Stimulated activated memory B cell treated with anti-CD40 and anti-IgM and Interleukin-4, amounts not matched to agents 10 μg/mL and 1 μg/mL and 100 μg/mL, for 72 hours (primary cell): ENCODE measurements at places on chromosomes 11 and 22.

DNA sequence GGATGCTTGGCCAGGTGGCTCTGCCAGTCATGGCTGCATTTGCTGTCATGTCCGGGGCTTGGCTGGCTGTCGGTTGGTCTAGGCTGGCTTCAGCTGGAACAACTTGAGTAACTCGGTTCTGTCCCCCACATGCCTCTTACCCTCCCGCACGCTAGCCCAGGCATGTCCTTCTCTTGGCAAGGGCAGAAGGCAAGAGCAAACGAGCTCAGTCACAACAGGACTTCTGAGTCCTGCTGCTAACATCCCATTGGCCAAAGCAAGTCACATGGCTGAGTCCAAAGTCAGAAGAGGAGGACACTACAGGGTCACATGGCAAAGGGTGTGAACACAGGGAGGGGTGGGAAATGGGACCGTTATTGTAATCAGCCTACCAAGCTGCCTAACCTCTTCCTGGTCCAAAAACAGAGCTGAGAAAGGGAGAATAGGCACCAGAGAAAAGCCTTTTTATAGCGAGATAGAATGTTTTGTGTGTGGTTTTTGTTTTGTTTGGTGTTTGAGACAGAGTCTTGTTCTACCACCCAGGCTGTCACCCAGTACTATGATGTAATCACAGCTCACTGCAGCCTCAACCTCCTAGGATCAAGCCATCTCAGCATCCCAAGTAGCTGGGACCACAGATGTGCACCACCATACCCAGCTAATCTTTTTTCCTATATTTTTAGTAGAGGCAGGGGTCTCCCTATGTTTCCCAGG is 81.9 kb downstream of the MN1 start:
- H3K4me3 ChIP-seq: no peak overlapping the region
- no peaks in the 10 kb centered on the region for H3K36me3 ChIP-seq
- no peaks in the 10 kb centered on the region for H3K4me1 ChIP-seq
- no peak for ATAC-seq

- peaks cover 82% of the 10 kb centered on the region for H3K36me3 ChIP-seq
- no peaks in the 10 kb centered on the region for H3K4me1 ChIP-seq
- no peaks in the 10 kb centered on the region for H3K27me3 ChIP-seq
Observed at GRCh38 chr11:43819926-43820325, 60.7 kb upstream of the ALKBH3 start.

GRCh38 chr22:31179345-31179744 is 19.4 kb downstream of the RNF185 start:
- no peaks in the 10 kb centered on the region for H3K27me3 ChIP-seq
- H3K4me1 ChIP-seq: peaks cover 9% of the 10 kb centered on the region
- H3K4me3 ChIP-seq: no peak overlapping the region

GRCh38 chr22:40021401-40022000 is 26.7 kb downstream of the FAM83F start:
- peaks cover 13% of the 10 kb centered on the region for H3K27me3 ChIP-seq
- H3K27ac ChIP-seq: no peak overlapping the region
- no peak overlapping the region for H3K4me3 ChIP-seq
- ATAC-seq: no peak
- peaks cover 13% of the 10 kb centered on the region for H3K4me1 ChIP-seq
- no peaks in the 10 kb centered on the region for H3K36me3 ChIP-seq

DNA sequence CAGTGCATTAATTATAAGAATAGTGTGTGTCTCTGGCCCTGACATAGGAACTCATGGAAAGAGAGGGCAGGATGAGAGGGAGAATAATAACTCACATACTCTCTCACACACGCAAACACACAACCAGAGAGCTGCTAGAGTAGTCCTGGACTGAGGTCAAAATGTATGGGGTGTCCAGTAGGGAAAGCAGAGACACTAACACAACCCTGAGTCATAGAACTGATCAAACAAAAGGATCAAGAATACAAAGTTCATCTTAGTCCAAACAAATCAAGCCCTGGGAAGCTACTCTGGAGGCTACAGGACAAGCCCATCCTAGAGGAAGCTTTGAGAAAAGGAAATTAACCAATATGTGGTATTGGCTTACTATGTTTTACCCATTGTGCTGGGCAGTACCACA is 178.5 kb upstream of the GUCY1A2 start:
- no peaks in the 10 kb centered on the region for H3K27me3 ChIP-seq
- H3K4me1 ChIP-seq: no peaks in the 10 kb centered on the region
- no peaks in the 10 kb centered on the region for H3K36me3 ChIP-seq
- no peak overlapping the region for H3K27ac ChIP-seq
- no peak for ATAC-seq
- no peak overlapping the region for H3K4me3 ChIP-seq
